ENCODE measurements at places on chromosomes 7 and 10. TPM values are rescaled to one million over a fixed set of nuclear protein-coding genes. Genes with fewer than 3 reads are reported as not detected.

- no peak for DNase-seq
These were observed 158.6 kb downstream of the SNX13 start for GRCh38 chr7:17781491-17782215.

DNA sequence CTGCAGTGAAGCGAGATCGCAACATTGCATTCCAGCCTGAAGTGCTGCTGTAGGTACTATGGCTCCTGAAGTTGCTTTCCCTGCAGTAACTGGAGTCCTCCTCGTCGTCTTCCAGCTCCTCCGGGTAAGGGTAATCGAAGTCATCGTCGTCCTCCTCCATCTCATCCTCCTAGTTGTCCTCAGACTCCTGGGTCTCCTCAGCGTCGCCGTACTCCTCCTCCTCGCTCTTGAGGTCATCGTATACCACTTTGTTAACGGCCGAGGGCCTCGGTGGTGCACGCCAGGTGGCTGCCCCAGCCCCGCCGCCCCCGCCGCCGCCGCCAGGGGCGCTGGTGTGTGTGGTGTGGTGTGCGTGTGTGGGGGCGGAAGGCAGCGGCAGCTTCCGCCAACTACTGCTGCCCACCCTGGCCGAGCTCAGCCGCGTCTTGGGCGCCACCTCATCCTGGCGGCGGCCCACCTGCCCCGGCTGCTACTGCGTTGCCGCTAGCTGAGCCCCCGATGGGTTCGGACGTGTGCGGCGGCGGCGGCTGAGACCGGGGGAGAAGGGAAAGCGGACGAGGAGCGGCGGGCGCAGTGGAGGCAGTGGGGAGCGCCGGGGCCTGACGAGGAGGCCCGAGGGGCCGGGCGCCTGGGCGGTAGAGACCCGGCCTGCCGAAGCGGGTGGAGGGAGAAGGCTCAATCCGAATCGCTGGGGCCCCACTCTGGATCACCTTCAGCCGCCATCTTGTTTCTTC is 11.8 kb upstream of the ACBD5 start:
- peak; percentile 74 for DNase-seq

DNA sequence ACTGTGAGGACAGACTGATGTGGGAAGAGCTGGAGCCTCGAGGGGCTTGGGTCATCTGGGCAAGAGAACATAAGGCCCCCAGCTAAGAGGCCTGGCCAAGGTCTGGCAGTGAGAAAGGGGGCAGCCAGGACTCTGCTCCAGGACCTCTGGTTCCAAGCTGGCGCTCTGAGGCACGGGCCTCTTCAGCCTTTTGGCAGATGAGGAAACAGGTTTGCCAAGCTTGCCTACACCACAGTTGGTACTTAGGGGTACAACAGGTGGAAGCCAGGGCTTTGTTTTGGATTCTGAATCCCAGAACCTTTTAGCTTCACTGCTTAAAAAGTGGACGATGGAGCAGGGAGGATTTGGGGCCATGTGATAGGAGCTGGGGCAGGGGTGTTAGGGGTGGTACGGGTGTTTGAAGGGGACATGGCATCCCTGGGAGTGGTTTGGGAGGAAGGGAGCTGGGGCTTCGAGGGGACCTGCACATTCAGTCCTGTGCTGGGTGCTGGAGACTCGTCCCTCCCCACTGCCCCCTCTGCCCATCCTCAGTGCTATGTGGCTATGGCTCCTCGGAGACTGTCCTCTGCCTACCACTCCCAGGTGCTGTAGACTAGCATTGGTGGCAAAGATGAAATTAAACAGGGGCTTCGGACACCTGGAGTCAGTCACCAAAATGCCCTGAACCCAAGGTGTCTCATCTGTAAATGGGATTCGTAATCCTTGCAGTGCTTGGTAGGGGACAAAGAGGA is 30.3 kb downstream of the ZNF775 start:
- no peak for DNase-seq

DNA sequence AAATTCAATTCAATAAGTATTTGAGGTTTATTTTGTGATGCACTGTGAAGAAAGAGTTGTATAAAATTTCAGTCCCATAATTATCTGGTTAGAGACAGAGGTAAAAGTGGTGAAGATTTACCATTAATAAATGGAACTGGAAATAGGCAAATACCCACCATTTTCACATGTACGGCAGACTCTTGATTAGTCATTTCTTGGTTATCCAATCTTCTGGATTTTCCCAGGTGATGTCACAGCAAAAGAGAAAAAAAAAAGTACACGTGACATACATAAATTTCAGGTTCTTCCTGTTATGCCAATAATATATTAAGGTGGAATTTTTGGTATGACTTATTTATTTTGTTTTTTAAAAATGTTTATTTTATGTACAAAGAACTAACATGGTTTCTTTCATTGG is 26.8 kb downstream of the NT5C3A start:
- DNase-seq, result no peak

GRCh38 chr7:54921116-54921515 is 97.7 kb upstream of the EGFR start:
- DNase-seq, result no peak

DNA sequence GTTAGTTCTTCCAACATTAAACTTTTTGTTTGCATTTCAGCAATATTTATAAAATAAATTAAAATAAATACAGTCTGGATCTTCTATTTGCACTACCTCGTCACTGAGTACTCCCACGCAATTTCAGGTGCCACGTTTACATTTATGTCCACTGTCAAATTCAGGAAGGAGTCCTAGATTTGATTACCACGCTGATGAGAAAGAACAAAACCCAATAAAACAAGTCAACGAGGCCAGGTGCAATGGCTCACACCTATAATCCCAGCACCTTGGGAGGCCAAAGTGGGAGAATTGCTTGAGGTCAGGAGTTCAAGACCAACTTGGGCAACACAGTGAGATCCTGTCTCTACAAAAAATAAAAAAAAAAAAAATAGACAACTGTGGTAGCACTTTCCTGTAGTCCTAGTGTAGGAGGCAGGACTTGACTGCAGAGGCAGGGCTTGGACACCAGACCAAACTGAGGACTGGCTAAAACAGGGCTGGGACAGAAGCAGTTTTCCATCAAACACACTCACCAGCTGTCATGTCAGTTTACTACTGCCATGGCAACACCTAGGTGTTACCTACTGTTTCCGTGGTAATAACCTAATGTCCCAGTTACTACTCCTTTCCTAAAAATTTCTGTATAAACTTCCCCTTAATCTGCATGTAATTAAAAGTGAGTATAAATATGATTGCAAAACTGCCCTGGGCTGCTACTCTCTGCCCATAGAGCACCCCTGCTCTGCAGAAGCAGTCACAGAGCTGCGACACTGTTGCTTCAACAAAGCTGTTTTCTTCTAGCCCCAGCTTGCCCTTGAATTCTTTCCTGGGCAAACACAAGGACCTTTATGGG is 341.7 kb downstream of the PARD3 start:
- DNase-seq, result no peak

- no peak for DNase-seq
These were observed 49.6 kb downstream of the LGI1 start for GRCh38 chr10:93807371-93807770.

GRCh38 chr7:2008101-2008935 is 224.4 kb downstream of the MAD1L1 start:
- no peak for DNase-seq

- no peak for DNase-seq
These were observed 146.6 kb upstream of the PDE1C start for GRCh38 chr7:32216759-32217158.

DNA sequence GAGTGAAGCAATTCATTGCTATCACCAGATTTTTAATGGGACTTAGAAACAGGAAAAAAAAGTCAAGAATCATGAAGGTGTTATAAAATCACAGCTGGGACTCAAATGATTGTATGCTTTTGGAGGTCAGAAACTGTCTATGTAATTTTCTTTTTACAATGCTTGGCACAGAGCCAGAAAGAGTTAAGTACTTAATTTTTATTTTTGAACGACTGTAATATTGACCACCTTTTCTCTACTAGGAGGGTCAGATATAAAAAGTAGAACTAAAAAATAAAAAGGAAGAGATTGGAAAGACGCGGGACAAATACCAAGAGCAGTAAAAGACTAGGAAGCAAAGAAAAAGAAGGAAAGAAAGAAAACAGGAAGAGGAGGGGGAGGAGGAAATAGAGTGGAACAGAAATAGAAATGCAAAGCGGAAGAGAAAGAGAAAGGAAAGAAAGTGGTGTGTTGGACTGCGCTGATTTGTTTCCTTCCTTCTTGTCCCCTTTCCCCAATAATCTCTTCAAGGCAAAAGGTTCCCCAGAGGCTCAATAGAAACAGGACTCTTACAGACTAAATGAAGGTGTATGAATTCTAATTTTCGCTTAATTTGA is 23.2 kb upstream of the C1GALT1 start:
- DNase-seq, result no peak

GRCh38 chr7:40301486-40302068 is 166.8 kb downstream of the SUGCT start:
- DNase-seq, result no peak

GRCh38 chr7:137978464-137979237 is 23.2 kb downstream of the CREB3L2 start:
- no peak for DNase-seq

DNA sequence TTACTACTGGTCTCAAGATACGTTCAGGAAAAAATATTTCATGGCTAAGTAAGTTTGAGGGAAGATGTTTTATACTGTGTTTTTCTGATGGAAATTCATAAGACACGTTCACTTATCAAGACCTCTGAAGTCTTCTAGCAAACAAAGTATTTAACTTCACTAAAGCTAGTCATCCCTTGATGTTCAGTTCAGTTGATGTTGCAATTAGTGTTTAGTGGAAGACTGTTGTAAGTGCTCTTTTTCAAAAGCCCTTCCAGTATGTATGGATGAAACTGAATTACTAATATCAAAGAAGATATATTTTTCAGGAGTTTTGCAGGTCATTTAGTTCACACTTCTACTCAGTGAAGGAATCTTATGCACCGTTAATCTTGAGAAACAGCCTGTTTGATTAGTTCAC is 25.1 kb downstream of the CUL1 start:
- DNase-seq, result no peak

DNA sequence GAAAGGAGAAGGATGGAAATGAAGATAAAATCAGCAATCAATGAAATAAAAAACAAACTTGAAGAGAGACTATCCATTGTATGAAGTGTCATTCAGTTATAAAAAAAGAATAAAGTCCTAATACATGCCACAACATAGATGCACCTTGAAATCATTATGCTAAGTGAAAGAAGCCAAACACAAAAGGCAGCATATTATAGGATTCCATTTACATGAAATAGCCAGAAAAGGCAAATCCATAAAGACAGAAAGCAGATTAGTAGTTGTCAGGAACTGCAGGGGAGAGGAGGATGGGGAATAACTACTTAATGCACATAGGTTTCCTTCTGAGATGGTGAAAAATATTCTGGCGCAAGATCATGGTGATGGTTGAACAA is 6.6 kb upstream of the PON1 start:
- DNase-seq, result no peak

GRCh38 chr7:107609811-107610261 is 29.8 kb downstream of the BCAP29 start:
- no peak for DNase-seq

DNA sequence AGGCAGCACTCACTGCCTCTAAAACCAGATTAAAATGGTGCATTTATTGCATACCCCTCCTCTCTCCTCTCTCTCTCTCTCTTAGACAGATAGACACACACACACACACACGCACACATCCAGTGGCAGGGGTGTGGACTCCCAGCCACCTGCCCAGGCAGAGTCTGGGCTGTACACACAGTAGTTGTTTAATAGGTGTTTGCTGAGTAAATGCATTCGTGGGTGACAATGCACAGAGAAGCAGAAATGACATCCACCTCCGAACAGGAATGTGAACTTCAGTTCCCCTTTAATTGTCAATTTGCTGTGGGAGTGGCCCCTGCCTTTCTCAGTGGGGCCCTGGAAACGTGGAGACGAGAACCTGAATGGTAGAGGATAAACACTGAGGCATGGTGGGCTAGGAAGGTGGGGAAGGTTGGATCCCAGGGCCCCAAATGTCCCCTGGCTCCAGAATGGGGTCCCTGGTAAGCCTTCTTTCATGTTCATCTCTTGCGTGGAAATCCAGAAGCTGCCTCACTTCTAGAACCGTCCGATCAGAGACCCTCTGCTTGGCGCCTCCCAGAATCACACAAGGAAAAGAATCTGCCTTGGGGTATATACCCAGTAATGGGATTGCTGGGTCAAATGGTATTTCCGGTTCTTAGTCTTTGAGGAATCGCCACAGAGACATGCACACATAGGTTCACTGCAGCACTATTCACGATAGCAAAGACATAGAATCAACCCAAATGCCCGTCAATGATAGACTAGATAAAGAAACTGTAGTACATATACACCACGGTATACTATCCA is 58.5 kb upstream of the ECHDC3 start:
- DNase-seq, result no peak

GRCh38 chr7:137818036-137818435 is 28.7 kb downstream of the DGKI start:
- DNase-seq, result no peak

DNA sequence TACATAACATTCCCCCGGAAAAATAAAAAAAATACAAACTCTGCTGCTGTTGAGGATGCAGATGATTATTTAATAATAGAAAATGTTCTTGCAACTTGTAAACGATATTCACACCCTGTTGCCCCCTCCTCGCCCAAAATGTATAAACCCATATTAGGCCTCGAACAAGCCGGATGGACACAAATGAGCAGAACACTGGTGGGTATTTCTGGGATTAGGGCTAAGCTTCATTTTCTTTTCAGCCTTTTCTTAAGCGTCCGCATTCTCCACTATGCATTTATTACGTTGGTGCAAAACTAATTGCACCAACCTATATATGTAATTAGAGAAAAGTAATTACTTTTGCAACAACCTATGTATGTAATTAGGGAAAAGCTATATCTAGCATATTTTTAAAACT is 349 bp upstream of the GNG11 start:
- DNase-seq, result no peak

- peak; percentile 45 for DNase-seq
These were observed 559 bp upstream of the FKBP14 start for GRCh38 chr7:30027065-30027456.

DNA sequence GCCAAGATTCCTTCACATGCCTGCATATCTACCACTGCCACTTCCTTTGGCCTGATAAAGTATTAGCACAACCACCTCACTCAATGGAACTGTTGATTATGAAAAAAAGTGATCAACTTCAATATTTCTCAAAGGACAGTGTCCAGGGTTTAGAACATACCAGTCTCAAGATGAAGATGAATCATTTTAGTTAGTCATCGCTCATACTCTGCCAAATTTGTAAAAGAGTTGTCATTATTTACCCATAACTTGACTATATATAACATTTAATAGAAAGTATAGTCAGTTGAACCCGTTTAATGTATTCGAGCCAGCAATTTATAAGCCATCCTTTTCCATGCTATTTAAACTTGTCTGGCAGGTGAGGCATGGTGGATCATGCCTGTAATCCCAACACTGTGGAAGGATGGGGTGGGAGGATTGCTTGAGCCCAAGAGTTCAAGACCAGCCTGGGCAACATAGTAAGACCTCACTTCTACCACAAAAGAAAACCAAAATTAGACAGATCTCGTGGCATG is 33.2 kb downstream of the SPAM1 start:
- no peak for DNase-seq

DPP6 gene
- not detected for total RNA-seq

SHTN1 gene
- 17.1 TPM for total RNA-seq

NKX1-2 gene
- not detected for total RNA-seq

OR2A12 gene
- total RNA-seq, result not detected

IFIT1 gene
- 4.1 TPM for total RNA-seq

Measured in ureter (tissue), 1 donor.